Hippocampal formation (tissue), 2 donors: ENCODE measurements at places on chromosomes 11 and 22.

- no peak for DNase-seq
Measured at GRCh38 chr11:132976115-132976514, 556.2 kb downstream of the OPCML start.

GRCh38 chr11:58844361-58845005 lies at the start of gene GLYATL2:
Gene GLYATL2 (minus strand): TSS chr11:58844704. CDS start chr11:58839612, 5,092 bp downstream.
- no peak for DNase-seq

DNA sequence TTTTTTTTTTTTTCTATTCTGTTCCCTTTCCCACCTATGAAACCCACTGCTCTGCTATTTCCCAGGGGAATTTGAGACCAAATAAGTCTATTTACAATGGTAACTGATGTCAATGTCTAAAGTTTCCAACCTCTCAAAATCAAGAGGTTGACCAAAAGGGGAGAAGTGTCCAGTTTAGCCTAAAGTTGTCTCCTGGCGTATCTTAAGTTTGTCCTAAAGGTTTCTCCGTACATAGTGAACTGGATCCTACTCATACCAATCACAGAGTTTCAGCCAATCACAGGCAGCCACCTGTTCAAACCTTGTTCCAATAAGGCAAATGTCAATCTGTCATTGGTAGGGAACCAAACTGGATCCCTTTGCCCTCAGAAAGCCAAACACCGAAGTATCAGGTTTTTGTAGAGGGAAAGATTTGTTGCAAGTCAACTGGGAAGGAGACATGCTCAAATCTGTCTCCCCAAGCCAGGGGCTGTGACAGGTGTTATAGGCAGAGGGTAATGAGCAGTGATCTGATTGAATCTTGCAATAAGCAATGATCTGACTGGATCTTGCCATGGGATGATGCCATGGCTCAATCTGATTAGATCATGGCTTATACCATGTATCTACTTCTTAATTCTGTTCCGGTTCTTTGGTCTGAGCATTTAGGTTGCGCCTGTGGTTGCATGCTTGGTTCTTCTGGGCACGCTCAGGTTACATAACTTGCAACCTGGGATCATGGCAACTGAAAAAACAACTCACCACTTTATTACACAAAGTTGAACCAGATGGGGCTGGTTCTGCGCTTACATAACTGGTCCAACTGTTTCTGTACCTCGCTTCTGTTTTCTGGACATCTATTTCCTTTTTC lies 1.1 kb upstream of the VPS37C start:
- no peak for DNase-seq

GRCh38 chr11:79541466-79541865 lies 100.6 kb upstream of the TENM4 start:
- DNase-seq: no peak

DNA sequence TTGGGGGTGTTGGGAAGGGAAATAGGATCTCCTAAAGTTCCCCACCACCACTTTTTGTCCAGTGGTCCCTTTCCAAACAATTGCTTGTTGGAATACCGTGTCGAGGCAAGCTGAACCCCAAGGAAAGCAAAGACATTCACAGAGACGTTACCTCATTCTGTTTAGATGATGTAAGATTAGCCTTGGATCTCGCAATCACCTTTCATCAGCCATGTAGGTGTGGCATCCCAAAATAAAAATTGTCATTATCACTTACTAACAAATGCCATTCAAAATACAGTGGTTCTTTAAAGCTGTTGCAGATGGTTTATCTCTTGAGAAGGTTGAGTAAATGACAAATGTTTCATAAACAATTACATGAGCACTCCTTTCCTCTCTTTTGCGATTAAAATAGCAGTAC lies 86.5 kb upstream of the SLC25A18 start:
- no peak for DNase-seq

GRCh38 chr11:47485107-47485506 lies 36.2 kb upstream of the RAPSN start:
- no peak for DNase-seq

DNA sequence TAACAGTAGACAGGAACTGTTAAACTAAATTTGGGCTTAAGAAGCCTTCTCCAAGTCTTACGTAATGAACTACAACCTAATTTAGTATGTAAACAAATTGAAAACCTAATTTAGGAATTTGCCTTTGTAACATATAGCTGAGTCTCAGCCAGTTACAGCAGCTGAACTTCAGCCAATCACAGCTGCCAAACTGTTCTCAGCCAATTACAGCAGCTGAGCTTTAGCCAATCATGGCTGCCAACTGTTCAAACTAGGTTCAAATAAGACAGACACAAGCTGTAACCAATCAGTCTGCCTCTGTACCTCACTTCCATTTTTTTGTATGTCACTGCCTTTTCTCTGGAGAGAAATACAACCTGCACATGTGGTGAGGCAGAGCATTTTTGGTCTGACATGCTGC lies 95.0 kb upstream of the CD44 start:
- no peak for DNase-seq

DNA sequence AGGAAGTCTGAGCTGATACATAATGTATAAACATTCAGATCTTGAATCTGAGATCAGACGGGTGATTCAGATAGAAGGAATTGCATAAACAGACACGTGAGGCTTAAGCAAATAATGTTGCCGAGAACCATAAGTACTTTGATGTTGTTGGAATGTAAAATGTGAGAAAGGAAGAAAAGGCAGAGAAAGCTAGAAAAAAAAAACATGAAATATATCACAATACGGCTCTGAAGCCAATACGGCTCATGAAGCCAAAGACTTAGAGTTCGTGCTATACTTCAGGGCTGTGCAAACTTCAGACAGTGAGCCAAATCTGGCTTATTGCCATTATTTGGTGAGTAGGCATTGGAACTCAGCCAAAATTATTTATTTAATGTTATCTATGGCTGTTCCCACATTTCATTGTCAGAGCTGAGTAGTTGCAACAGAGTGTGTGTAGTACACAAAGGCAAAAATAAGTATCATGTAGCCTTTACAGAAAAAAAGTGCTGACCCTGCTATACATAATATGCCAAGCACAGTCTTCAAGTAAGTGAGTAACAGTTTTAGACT lies 673.3 kb downstream of the CNTN5 start:
- no peak for DNase-seq

- no peak for DNase-seq
Measured at GRCh38 chr11:60951904-60952741, at the start of gene SLC15A3. Gene SLC15A3 (minus strand): TSS chr11:60952176. CDS start chr11:60951551, 625 bp downstream.

DNA sequence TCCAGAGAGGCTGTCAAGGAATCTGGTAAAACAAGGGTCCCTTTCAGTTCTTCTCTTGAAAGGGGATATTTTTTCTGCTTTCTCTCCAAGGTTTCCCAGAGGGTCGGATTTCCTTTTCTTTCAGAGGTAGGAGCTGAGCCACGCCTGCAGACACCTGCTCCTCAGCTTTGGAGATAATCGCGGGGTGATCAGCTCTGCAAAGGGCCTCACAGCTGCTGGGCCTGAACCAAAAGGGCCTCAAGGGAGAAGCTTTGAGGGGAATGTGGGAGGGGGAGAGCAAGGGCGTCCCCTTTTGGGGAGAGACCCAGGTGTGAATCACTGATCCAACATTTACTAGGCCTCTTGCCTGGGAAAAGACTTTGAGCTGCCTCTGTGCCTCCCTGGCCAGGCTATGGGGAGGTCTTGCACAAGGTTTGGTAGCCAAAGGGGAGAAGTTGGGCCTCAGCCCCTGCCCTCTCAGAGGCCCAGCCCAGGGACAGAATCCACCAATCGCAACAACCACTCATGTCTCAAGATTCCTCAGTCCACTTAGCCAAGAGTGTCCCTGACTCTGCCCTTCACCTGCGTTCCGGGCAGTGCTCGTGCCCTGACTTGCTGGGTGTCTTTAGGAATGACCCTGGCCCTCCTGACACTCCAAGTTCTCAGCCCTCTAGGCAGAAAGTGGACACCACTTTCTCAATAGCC lies 14.0 kb upstream of the TP53I11 start:
- DNase-seq: no peak

DNA sequence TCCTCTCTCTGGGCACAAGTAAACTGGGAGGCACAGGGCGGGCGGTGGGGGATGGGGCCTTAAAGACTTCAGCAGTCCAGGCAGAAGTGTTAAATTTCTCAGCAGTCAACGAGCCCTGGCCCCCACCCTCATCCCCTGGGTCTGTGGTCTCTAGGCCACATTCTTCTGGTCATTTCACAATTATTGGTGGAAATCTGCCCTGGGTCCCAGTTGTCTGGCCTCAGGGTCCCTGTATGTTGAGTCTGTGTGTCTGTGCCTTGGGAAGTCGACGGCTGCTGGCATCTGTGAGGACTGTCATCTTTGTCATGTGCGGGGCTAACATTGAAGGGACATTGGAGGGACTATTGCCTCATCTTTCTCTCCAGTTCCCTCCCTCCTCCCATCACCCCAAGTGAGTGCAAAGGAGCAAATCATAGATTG lies 1.7 kb downstream of the TSPAN18 start:
- DNase-seq: no peak

DNA sequence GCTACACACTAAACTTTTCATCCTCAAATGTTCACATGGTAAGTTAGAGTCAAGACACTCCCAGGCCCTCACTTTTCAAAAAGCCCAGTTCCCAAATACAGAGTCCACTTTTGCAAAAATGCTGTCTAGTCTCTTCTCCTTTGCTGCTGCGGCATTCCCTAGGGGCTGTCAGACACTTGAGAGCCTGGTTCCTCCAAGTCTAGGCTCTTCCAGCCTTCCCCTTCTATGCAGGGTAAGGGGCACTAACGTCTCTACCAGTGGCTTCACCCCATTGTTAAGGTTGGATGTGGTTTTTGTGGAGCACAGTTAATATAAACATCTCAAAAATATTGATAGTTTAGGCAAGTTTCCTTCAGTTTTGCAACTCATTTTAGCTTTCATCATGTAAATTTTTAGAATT lies 181.5 kb downstream of the KIF18A start:
- no peak for DNase-seq

- DNase-seq: no peak
Measured at GRCh38 chr22:39738746-39739145, 154.8 kb downstream of the ENTHD1 start.

GRCh38 chr11:126917531-126918204 lies 82.9 kb downstream of the KIRREL3 start:
- no peak for DNase-seq

- no peak for DNase-seq
Measured at GRCh38 chr11:108491936-108492335, 6.2 kb downstream of the POGLUT3 start.

DNA sequence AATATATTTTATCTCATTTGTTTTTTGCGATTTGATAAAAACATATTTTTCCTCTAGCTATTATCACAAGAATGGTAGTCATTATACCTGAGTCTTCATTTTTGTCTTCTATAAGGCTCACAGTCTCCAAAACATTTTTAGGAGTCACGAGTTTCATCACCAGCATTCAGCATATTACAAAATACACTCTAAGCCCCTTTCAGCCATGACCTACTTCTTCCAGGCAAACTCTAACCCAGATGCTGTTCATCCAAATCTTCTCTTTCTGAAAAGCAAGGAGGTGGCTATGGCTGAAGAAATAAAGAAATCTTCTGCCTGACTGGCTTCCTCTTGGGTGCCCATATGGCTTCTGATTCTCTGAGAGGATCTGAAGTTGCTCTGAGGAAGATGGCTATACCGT lies 35.7 kb upstream of the USP47 start:
- peak; percentile 35 for DNase-seq

DNA sequence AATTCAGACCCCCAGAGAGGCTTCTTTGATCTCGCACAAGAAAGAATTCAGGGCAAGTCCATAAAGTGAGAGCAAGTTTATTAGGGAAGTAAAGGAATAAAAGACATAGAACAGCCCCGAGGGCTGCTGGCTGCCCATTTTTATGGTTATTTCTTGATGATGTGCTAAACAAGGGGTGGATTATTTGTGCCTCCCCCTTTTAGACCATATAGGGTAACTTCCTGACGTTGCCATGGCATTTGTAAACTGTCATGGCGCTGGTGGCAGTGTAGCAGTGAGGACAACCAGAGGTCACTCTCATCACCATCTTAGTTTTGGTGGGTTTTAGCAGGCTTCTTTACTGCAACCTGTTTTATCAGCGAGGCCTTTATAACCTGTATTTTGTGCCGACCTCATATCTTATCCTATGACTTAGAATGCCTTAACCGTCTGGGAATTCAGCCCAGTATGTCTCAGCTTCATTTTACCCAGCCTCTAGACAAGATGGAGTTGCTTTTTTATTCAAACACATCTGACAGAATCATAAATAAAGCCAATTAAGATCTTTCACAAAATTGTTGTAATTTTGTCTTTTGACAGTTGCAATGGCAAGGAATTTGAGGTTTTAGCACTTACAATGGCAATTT lies 7.6 kb downstream of the DDIAS start:
- DNase-seq: no peak

GRCh38 chr11:110433393-110434333 lies 3.9 kb downstream of the FDX1 start:
- DNase-seq: no peak

- DNase-seq: no peak
Measured at GRCh38 chr11:115848611-115849010, 344.4 kb upstream of the CADM1 start.
